ENCODE measurements at places on chromosomes 2 and 18.

GRCh38 chr2:70683455-70683854, 84.5 kb downstream of the ADD2 start:
- DNase-seq: no peak

- no peak for DNase-seq
Observed at GRCh38 chr2:142983174-142983573, 105.7 kb downstream of the KYNU start.

DNA sequence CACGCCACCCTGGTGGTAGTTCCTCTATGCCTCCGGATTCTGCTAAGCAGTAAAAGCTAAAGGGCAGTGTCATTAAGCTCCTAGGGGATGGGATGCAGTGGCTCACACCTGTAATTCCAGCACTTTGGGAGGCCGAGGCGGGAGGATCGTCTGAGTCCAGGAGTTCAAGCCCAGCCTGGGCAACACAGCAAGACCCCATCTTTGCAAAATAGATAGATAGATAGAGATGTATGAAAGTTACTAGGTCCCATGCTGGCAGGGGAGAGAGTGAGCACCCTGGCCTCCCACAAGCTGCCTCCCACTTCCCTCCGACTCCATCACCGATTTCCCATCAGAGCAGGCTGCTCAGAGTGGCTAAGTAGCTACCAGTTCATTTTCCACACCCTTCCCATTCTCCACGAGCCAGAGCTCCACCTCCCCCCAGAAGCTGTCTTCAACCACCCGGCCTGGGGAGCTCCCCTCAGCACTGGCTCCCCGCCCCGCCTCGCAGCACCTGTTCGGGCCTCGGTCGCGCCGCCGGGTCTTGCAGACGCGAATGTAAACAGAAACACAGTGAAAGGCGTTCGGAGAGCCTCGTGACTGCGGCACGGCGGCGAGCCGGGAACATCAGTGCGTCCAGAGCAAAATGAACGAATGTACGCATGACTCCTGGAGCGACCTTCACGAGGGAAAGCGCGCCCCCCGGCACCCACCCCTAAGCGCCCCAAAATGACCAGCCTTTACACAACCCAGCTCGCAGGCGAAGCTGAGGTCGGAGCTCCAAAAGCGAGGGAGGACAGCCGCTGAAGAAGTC, 598 bp upstream of the CEP68 start:
- peak; percentile 40 for DNase-seq

- no peak for DNase-seq
Observed at GRCh38 chr2:233355916-233356315, 1.6 kb downstream of the DGKD start.

GRCh38 chr2:7773362-7774360, 856.4 kb downstream of the RNF144A start:
- DNase-seq: no peak

DNA sequence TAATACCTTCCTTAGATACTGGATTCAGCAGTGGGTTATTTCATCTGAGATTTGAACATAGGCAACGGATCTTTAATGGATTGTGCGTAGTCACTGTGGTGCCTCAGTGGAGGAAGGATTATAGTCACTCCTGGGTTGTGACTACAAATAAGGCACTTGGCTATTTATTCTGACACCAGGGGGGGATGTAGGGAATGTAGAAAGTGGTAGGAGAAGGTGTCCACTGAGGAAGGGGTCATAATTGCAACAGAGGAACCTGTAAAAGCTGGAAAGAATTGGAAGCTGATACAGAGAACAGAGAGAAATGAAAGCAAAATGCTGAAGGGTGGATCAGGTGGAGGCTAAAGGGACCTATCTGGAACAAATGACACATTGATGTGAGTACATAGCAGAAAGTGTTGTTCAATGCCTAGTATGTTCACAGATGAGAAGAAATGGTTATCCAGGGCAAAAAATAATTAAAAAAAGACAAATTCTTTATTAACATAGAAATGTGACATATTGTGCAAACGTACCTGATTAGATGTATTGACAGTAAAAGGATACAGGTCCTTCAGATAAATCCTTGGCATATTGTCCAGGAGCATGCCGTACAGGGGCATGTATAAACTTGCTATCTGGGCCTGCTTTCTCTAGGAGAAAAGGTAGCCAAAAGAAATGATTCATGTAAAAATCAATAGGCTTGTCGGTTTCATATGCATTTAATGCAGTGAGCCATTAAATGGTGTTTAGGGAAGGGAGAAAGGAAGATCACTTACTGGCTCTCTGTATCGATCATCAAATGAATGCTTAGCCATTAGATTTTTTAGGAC, 91.2 kb upstream of the CCDC195 start:
- no peak for DNase-seq

GRCh38 chr2:242060212-242060835, 190.8 kb downstream of the RTP5 start:
- DNase-seq: no peak

DNA sequence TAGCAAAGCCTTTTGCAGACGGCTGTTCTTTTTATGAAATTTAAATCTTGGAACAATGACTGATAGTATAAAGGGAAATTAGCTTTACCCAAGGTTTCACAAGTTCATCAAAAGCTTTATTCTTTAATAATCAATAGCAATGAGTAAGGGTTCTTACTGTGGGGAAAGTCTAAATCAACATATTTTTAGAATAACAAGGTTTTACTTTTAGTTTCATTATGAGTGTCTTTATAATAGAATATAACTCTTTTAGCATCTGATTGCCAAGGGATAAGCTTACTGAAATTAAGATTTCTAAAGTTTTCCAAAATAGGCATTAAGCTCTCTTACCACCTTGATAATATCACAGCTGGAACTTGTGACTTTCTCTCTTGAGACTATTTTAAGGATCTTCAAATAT, 1489.7 kb downstream of the LRP1B start:
- no peak for DNase-seq

Data from T-helper 2 cell (primary cell).